ENCODE measurements at places on chromosomes 13 and 19.

DNA sequence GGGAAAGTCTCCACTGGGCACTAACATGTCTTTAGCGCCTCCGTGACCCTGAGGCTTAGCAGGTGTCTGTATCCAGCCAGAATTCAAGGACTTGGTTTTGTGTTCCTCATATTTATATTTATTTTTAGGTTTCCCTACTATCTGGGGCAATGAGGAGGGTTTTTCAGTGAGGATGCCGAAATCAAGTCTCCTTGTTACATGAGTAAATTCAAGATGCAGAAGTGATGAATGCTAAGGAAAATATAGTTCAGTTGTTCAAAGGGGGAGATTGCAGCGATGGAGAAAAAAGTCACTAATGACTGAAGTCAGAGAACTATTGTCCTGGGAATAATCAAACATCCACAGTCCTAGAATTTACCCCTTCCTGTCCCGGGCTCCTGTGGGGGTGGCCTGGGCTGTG lies 791 bp upstream of the ADGRE2 start:
- DNase-seq = no peak

- DNase-seq = no peak
Measured at GRCh38 chr19:41649827-41650226, 23.0 kb upstream of the CEACAM4 start.

DNA sequence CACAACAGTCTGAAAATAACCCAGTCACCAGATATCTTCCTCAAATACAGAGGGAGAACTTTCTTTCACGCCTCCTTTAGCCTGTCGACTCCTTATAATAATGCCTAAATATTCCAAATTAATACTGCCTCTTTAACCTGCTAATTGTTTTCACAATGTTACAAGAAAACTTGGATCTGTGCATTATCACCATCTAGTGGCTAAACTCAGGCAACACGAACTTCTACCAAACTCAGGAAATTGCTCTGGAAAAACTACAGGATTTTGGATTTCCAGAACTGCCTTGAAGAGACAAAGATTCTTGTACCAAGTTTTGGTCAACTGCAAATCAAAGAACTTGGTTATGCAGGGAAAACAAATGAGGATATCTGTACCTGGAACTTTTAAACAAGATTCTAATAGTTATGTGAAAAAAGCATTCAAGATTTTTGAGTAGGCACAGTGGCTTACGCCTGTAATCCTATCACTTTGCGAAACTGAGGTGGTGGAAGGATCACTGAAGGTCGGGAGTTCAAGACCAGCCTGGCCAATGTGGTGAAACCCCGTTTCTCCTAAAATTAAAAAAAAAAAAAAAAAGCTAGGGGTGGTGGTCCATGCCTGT lies 10.8 kb downstream of the CLN5 start:
- no peak for DNase-seq

DNA sequence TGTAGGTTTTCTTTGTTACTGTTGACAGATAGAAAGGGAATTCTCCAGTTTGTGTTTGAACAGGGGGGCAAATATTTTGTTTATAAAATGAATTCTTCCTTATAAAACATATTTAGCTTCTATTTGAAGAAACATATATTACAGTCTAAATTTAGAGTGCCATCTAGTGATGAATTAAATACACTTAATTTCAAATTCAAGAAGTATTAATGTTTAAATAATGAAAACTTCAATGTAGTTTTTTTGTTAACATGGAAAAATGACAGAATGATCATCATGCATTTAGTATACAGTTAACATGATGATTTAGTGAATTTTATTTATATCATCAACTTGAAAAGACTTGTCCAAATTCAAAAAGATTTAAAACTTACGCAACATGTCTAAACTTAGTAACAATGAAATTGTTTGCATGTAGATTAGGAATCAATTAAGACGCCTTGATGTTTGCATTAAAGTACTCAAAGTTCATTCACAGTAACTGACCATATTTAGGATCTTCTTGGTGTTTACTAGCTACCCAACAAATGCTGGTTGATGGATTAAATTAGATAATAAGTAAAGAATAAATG lies 765.9 kb upstream of the SLITRK1 start:
- no peak for DNase-seq

DNA sequence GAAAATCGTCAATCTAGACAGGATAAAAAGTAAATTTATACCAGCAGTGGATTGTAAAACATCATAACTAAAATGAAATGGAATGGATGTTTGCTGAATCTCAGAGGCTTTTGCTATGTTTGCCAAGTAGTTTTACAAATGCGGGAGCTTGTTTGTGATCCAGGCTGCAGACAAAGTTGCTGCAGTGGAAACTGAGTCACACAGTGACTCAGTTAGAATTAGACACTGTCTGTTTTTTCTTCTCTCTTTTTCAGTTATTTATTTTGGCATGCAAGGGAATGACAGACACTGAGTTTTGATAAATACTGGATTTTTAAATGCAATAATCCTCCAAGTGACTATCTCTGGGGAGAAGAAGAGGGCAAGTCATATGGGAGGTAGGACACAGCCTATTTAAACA lies 4.6 kb upstream of the PNMA8A start:
- no peak for DNase-seq

DNA sequence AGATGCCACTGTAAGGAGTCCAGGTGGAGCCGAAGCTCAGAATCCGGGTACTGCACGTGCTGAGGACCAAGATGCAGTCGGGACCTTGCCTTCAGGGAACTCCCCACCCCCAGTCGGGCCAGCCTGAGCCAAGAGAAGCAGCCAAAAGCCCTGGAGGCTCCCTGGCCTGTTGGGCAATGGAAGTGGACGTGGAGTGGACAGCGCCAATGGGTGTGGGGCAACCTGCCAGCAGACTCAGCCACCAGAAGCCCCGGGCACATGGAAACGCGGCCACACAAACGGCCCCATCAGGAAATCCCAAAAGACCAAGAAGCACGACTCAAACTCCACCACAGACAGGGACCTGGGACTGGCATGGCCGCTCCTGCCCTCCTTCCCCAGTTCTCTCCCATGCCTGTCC lies 30.0 kb upstream of the KCTD15 start:
- no peak for DNase-seq

- no peak for DNase-seq
Measured at GRCh38 chr19:44850641-44851109, 4.6 kb downstream of the NECTIN2 start.

- no peak for DNase-seq
Measured at GRCh38 chr13:20901668-20902437, 693 bp downstream of the XPO4 start.

DNA sequence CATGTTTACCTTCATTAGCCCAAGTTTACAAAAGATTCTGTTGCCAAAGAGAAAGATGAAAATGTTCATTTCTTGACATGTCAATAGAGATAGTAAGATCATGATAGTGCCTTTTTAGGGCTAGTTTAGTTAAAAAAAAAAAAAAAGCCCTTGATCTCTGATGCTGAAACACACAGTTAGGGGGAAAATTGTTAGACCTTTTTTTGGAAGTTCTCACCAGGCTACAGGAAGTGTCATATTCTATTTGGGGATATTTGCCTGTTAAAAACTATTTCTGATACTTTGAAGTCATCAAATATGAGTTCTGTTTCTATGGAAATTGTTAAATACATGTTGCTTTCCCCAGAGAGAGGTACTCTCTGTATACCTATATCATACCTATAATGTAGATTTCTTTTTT lies 21.6 kb downstream of the SLAIN1 start:
- DNase-seq = no peak

GRCh38 chr19:46840498-46840942 lies 10.1 kb downstream of the AP2S1 start:
- DNase-seq = no peak

- DNase-seq = no peak
Measured at GRCh38 chr19:42003506-42004294, 9.7 kb upstream of the ATP1A3 start.

DNA sequence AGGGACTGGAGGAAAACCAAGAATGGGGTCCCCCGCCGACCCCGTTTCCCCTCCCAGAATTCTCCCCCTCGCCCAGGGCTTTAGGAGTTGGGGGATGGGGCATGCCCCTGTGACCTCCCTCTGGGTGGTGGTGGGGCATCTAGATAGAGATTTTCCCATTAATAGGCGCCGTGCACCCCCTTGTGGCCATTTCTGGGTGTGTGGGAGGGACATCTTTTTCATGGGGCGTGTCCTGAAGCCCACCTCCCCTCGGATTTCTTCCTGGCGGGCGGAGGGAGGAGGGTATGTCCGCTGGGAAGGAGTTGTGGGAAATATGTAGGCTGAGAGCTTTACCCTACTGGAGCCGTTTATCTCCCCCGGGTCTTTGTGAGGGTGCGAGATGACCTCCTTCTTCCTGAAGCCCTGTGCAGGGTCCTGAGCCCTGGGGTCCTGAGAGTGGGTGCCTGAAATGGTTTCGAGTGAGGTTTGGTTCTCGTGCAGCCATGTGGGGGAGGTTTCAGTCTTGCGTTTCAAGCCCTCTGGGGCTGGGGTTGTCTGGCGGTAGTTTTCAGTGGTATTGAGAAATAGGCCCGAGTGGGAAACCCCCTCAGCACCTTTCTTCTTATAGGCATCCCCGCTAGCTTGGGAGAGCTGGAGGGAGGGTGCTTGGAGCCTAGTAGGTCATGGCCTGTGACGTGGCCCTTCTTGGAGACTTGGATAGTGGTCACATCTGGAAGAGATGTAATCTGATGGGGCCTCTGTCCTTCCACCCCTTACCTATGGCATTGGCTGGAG lies 1.0 kb downstream of the PRMT1 start:
- no peak for DNase-seq

GRCh38 chr19:50844296-50844935 lies 10.3 kb upstream of the KLK3 start:
- no peak for DNase-seq

DNA sequence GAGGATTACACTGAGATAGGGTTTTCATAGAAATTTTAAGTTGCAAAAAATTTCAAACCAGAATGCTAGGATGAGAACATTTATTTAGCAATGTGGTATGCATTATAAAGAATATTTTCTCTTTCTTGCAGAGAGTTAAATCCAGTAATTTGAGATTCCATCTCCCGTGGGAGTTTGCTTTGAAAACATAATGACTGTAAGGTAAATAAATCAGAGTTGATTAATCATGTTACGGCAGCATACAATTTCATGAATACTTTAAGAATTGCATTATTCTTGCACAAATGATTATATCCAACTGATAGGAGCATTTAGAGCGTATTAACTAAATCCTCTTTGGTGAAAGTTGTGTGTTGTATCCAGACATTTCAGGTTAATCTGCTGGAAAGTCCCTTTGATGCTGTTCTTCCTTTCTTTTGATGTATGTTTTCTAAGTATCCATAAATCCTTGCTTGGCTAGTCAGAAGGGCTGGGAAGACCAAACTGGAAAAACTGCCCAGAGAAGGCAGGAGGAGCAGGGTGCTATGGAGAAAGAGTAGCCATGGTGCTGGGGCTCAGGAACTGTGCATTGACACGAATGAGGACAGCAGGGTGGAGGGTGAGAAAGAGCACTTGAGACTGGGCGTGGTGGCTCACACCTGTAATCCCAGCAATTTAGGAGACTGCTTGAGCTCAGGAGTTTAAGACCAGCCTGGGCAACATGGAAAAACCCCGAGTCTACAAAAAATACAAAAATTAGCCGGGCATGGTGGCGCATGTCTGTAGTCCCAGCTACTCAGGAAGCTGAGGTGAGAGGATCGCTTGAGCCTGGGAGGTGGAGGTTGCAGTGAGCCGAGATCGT lies 4.8 kb upstream of the GJA3 start:
- no peak for DNase-seq

DNA sequence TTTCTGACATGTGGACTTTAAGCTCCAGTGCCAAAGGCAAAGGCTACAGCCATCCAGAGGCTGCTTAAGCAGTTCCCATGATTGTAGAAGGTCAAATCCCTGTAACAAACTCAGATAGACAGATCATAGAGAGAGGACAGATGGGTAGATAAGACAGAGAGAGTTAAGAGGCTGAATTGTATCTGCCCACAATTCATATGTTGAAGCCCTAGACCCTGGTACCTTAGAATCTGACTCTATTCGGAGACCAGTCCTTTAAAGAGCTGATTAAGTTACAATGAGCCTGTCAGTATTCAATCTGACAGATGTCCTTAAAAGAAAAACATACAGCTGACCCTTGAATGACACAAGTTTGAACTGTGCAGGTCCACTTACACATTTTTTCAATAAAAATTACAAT lies 115.2 kb downstream of the RAP2A start:
- DNase-seq = no peak

GRCh38 chr13:97364031-97364430 lies 69.9 kb upstream of the RAP2A start:
- no peak for DNase-seq

DNA sequence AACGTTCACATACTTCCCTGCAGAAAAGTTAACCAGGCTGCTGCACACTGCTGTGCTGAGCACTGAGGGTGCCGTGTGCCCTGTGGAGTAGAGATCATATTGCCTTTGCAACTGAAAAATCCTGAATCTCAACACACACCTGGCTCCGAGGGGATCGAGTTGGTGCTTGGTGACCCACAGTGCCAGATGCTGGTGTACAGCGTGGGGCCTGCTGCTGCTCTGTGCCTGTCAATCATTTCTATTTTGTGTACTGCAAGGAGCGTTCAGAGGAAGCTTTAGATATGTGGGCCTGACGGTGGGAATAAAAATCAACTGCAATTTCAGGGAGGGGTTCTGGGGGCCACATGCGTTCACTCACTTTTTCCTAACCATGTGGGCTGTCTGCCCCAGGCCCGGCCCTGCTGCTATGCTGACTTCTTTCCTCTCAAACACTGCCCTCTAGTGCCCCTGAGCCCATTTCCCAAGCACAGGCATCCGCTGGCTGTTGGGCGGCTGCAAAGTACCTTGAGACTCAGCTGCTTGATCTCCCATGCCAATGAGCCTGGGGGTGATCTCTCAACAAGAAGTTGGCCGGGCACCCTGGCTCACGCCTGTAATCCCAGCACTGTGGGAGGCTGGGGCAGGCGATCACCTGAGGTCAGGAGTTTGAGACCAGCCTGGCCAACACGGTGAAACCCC lies 9.7 kb upstream of the LENG8 start:
- DNase-seq = no peak

DNA sequence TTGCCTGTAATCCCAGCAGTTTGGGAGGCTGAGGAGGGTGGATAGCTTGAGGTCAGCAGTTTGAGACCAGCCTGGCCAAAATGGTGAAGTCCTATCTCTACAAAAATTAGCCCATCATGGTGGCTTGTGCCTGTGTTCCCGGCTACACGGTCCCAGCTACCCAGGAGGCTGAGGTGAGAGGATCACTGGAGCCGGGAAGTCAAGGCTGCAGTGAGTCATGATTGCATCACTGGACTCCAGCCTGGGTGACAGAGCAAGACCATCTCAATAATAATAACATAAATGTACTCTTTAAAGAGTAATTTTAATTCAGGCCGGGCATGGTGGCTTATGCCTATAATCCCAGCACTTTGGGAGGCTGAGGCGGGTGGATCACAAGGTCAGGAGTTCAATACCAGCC lies 38.7 kb downstream of the SKA3 start:
- no peak for DNase-seq

- DNase-seq = no peak
Measured at GRCh38 chr13:106275446-106276032, 259.9 kb downstream of the EFNB2 start.

- DNase-seq = no peak
Measured at GRCh38 chr13:99796175-99796819, 175.3 kb downstream of the ZIC5 start.

Data from BJ (cell line).